ENCODE measurements at places on chromosomes 11 and 22.

DNA sequence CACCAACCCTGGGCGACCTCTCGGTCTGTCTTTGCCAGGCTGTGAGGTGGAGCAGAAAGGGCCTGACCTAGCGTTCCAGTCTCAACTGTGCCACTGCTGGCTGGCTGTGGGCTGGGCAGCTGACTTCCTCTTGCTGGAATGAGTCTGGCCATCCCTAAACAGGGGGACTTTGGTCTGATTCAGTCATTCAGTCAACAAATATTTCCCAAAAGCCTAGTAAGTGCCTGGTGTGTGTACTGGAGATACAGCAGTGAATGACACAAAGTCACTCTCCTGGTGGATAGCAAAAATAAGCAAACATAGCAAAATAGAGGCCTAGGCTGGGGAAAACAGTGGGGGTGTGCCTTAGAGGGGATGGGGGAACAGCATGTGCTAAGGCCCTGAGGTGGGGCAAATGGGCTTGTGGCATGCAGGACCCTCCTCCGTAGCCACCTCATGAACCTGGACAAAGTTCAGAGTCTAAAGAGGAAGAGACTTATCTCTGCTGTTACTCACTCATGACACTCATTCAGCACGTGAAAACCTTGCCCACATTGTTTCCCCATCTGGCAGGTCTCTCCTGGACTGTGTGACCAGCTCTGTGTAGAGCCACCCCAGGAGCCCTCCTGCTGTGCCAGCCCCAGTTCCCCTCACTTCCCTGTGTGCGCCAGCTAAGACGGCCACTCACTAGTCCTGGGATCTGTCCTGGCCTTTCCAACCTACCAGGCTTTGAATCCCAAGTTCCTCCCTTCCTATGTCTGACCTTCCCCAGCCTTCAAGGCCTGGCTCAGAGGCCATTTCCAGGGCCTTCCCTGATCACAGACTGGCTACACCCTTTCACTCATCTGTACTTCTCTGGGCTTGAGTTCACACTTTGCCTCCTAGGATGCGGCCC, 4.7 kb downstream of the GUCD1 start:
- DNase-seq = no peak

DNA sequence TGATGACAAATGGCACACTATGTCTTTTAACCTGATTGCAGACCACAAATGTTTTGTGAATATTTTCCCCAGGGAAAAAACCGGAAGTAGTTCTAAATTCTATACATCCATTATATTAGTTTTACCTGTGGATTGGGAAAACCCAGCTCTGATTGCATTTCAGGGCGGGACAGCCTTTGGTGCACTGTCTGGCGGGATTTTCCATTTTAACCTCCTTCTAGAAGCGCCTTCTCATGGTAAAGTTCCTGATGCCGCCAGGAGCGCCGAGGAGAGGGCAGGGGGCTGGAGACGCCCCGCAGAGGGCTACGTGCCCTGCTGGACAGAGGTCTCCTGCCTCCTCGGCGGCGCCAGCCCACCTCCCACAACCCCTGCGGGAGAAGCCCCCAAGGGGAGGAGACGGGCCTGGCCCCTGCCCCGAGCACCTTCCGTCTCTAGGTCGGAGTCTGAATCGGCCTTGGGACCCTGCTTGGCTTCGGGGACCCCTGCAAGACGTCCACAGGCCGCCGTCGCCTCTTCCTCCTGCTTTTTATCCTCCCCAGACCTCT, 1.2 kb upstream of the P2RX6 start:
- no peak for DNase-seq

DNA sequence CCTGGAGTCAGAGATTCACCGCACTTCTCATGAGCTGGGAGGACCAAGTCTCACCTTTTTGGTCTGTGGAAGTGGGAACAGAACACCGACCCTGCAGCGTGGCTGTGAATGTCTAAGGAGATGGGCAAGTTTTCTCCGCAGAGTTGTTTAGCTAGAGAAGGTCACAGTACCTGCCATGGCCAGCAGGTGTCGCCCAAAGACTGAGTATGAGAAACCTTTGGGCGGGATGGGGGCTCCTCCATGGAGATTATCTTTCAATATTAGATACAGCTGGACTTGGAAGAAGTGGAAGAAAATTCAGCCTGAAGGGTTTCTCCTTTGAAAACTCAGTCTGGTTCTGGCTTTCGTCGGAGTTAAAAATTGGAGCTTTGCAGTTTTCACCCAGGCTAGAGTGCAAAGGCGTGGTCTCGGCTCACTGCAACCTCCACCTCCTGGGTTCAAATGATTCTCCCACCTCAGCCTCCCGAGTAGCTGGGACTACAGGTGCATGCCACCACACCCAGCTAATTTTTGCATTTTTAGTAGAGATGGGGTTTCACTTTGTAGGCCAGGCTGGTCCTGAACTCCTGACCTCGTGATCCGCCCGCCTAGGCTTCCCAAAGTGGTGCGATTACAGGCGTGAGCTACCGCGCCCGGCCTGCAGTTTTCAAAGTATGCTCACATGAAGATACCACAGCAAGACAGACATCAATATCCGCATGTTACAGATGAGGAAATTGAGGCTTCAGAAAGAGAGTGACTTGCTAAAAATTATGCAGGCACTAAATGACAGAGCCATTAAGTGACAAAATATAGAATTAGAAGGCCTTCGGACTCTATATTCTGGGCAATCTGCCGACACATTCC, 10.7 kb upstream of the DSCAML1 start:
- peak; percentile 82 for DNase-seq

DNA sequence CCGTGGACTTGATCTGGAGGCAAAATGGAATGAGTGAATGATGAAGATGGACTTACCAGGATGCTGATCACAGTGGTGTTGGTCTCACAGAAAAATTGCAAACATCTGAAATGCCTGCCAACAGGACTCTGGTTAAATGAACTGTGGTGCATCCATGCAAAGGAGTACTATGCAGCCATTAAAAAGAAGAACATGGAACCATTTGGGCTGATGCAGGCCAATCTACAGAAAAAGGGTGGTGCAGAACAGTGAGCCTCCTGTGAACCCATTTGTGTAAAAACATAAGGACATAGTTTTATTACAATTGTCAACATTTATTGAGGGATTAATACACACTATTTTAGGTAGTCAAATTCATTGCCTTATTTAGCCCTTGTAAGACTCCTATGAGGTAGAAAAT, 111.9 kb downstream of the MN1 start:
- DNase-seq = no peak

DNA sequence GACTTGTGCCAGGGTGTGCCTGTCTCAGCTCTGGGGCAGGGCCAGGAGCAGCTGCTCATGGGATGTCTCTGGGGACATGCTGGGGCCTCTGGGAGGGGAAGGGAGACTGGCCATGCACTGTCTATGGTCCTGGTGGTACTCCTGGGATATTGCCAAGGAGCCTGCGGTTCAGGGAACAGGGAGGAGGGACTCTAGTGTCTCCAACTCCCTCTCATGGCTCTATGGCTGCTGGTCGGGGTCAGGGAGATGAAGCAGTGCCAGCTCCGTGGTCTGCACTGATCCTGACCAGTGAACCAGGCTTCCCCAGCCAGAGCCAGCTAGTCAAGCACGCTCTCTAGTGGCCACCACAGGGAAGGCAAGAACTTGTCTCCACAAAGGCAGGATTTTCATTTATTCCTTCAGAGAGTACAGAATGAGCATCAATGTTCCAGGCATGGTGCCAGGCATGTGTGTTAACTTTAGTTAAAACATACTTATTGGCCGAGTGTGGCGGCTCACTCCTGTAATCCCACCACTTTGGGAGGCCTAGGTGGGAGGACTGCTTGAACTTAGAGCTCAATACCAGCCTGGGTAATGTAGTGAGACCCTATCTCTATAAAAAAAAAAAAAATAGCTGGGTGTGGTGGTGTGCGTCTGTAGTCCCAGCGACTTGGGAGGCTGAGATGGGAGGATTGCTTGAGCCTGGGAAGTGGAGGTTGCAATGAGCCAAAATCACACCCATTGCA, 2.5 kb upstream of the BEST1 start:
- DNase-seq = peak; percentile 91

DNA sequence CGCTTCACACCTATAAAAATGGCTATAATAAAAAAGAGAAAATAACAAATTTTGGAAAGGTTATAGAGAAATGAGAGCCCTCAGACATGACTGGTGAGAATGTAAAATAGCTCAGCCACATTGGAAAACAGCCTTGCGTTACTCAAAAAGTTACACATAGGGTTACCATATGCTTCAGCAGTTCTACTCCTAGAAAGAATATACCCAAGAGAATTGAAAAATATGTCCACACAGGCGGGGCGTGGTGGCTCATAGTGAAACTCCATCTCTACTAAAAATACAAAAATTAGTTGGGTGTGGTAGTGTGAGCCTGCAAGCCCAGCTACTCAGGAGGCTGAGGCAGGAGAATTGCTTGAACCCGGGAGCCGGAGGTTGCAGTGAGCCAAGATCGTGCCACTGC, 7.6 kb upstream of the JHY start:
- no peak for DNase-seq

DNA sequence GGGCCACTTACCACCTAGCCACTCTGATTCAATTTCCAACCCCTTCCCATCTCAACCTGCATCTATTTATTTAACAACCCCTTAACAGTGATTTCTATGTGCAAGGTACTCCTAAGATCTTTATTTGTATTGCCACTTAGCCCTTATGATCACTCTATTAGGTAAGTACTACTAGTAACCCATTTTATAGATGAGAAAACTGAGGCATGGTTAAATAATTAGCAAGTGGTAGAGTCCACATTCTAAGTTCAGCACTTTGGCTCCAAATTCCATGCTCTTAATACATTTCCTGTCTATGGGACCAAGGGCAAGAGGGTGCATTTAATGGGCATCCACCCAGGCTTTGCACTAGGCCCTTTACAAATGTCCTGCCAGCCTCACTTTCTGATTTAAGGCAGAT, 38.1 kb upstream of the CSNK2A3 start:
- no peak for DNase-seq

DNA sequence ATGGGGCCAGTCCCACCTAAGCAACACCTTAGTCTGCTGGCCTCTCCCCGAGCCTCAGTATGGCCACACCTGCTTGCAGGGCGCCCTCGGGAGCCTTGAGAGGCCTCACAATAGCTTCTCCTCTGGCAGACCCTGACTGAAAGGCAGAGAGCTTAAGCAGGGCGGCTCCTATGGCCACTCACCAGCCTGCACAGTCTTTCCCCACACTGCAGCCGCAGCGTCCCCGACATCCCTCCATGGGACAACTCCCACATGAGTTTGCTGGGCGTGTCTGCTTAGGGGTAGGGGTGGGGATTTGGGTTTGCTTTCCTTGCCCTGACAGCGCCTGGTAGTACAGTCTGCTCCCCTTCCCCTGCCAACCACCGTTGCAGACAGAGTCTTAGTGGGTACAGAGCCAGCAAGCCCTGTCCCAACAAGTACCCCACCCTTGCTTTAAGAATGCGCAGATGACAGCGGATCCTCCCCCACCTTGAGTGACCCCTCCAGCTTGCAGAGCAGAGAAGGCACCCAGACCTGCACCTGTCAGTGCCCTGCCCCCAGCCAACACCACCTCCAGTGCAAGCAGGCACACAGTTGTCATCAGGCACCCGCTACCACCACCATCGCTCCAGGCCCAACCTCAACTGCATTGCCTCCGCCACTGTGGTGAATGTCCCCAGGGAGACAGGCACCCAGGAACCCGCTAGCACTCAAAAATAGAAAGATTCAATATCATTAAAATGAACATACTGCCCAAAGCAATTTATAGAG, 413.8 kb upstream of the ARHGAP42 start:
- no peak for DNase-seq

DNA sequence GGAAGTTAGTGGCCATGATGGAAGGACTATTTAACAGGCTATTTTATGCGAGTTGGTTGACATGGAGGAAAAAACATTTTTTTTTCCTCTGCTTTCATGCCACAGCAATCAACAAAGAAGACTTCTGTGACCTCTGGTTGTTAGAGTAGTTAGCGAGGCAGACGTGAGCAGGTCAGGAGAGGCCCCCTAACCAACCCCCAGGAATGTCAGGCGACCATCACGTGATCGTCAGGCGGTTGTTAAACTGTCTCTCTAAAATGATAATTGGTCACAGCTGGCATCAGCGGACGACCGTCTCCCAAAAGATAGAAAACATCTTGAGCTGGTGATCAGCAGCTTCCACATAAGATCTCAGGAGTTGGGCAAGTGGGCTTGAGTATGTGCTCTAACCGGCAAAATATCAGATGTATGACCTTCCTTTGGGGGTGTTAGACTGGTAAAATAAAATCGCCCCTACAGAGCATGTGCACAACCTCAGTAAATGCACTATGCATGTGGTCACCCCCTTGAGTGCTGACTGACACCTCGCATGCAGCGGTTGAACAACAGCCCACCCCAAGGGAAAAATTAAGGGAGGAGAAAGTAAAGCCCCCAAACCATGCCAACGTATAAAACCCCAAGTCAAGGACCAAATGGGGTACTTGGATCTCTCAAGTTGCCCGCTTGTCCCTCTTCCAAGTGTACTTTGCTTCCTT, 20.9 kb upstream of the NARS2 start:
- peak; percentile 21 for DNase-seq

DNA sequence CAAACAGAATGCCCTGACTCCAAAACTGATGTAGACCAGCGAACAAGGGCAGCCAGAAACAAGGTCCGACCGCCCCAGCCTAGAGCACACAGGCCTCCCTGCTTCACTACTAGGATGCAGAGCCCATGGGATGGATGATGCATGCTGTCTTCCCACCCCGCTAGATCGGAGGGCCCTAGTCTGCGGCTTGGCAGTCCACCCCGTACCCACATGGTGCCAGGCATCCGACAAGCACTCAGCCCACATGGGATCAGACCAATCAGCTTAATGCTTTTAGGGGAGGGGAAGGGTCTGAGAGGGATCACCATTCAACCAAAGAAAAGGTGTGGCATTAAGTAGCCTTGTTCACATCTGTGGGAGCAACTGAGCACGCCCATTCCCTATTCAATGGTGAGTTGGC, 30.6 kb downstream of the PISD start:
- no peak for DNase-seq

- no peak for DNase-seq
Observed at GRCh38 chr22:27711756-27712155, 89.8 kb downstream of the MN1 start.

DNA sequence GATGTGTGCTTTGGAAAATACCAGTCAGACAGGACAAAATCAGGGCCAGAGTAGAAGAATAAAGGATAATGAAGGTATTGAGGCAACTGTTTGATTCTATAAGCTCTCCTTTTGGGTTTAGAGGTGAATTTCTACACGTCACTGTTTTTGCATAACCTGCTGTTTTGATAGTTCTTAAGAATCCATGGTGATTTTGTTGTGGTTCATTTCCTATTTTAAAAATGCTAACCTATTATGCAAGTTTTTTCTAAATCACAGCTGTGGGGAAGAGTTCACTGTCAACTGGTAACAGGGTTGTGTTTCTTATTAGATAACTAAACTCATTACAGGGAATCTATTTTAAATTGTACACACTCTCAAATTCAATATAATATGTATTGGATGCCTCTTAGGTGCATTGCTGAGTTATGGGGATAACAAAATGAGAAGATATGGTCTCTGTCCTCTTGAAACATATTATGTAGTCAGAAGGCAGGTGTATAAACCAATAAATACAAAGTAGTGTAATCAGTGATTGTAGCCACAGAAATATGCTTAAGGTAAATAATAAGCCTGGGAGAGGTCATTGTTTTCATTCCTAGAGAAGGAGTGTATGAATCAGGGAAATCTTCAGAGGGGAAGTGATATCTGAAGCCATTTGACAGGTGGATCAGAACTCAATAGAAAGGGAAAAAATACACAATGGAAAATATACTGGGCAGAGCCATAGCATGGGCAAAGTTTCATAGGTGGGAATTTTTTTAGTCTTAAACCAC, 192.5 kb downstream of the FAT3 start:
- DNase-seq = no peak

- DNase-seq = no peak
Observed at GRCh38 chr11:37394236-37394870, 796.3 kb upstream of the RAG2 start.

Measured in AG20443 (cell line).